G401 (cell line): ENCODE measurements at places on chromosomes 11 and 22. TPM values are rescaled to one million over a fixed set of nuclear protein-coding genes. Genes with fewer than 3 reads are reported as not detected.

The TBX10 gene
- not detected in 2 replicates for total RNA-seq

DNA sequence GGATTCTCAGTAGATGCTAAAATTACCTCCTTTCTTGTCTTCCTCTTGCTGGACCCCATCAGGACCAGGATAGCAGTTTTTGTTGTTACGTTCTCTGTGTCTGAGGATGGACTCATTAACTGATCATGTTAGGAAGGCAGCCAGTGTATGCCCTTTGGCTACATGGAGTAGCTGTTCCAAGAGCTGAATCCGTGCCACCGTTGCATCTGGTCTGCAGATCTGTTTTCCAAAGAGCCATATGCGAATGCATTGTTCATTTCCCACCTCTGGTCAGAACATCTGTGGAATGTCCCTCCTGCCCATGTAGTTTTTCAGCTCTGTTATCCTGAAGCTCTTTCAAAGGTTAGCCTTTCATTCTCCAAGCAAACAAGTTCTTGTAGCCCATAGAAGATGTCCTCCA, 188.4 kb downstream of the SPON1 start:
- no peak for DNase-seq

The SYCE3 gene
- not detected in 2 replicates for total RNA-seq

DNA sequence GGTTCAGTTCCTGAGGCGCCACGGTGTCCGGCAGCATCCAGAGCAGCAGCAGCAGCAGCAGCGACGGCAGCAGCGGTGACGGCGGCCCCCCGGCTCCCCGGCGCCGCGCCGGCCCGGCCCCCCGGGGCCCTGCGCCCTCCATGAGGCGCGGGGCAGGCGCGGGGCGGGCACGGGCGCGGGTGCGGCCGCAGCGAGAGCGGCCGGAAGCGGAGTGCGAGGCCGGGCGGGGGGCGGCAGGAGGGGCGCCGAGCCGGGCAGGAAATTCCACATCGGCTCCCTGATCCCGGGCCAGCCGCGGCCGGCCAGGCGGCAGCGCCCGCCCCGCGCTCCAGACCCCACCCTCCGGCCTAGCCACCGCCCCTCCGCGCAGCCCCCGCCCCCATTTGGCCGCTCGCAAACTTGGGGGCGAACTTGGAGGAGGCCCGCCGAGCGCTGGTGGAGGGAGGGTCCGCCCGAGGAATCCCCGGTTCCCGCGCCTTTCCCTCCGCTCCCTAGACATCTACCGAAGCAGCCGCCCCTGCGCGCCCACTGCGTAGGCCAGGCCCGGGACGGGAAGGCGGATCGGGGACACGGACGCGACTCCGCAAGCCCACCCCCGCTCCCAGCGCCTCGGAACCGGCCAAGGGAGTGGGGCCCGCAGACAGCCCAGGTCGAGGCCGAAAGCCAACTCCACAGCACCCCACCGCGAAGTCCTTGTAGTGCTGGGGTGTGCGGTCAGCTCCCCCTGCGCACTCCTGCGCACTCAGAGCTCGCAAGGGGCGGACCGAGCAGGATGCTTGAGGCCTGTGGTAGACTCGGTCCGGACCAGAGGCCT, at the start of gene SCARF2:
Gene SCARF2 (minus strand): TSS at position 213 of the 814 bp plus-strand sequence. CDS start 71 bp downstream, at position 142.
- DNase-seq = no peak
